T-helper 17 cell (primary cell): ENCODE measurements at places on chromosomes 2 and 18.

GRCh38 chr2:197952540-197953202 lies 148.3 kb downstream of the PLCL1 start:
- DNase-seq: no peak

- DNase-seq: no peak
These were observed 68.7 kb downstream of the STK39 start for GRCh38 chr2:168178520-168179324.

- DNase-seq: no peak
These were observed 788.1 kb downstream of the TRIB2 start for GRCh38 chr2:13504808-13505207.

GRCh38 chr2:69660637-69661036 lies 17.1 kb upstream of the AAK1 start:
- no peak for DNase-seq

DNA sequence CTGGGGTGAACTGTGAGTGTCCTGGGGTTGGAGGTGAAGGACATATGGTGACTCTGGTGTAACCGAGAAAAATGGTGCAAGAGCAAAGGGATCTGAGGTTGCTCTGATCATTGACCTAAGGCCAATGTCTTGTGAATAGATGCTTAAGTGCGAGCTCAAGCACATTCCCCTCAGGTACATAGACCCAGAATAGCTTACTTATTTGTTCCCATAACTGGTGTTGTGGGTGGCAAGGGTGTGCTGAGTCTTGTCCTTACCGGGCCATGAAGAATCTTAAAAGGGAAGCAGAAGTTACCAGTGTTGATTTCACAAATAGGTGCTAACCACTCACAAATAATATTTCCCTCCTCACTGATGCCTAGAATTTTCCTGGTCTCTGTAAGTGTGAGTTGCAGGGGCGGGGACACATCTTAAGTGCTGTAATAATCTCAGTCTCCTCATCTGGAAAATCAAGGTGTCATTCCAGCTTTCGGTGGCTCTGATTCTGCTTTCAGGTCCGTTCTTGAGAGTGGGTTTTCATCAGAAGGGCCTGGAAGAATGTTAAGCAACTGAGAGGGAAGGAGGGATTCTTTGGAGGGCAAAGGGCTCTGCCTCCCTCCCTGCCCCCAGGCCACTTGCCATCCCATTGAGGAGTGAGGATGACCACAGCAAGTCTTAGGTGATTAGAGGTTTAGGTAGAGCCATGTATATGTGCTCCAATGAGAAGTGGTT lies 54.9 kb downstream of the LIPG start:
- no peak for DNase-seq

GRCh38 chr18:43665105-43665788 lies 388.0 kb upstream of the SYT4 start:
- DNase-seq: no peak

DNA sequence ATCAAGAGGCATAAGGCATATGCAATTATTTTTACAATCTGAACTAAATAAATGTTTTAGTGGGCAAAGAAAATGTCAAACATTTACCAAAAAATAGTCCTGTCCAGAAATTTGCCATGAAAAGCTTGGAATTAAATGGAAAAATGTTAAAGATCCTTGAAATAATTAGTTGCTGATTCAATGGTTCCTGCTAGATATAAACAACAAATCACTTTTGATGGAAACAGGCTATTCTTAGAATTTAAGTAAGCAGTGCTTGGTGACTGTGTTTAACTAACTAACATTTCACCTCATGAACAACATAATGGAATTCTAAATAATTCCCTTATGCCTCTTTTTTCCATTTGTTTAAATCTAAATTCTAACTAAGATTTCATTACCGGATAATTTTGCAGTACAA lies 3.9 kb downstream of the RND3 start:
- no peak for DNase-seq

- DNase-seq: no peak
These were observed 76.0 kb downstream of the AGAP1 start for GRCh38 chr2:235569837-235570236.

GRCh38 chr2:41483226-41483625 lies 564.6 kb upstream of the PKDCC start:
- no peak for DNase-seq

- DNase-seq: no peak
These were observed 51.2 kb upstream of the HS6ST1 start for GRCh38 chr2:128369602-128370467.

- DNase-seq: no peak
These were observed 250.6 kb downstream of the CD226 start for GRCh38 chr18:69697069-69697468.

- DNase-seq: no peak
These were observed 211.0 kb upstream of the SIX2 start for GRCh38 chr2:45220227-45220626.

GRCh38 chr2:172782506-172783164 lies 47.0 kb downstream of the RAPGEF4 start:
- no peak for DNase-seq

DNA sequence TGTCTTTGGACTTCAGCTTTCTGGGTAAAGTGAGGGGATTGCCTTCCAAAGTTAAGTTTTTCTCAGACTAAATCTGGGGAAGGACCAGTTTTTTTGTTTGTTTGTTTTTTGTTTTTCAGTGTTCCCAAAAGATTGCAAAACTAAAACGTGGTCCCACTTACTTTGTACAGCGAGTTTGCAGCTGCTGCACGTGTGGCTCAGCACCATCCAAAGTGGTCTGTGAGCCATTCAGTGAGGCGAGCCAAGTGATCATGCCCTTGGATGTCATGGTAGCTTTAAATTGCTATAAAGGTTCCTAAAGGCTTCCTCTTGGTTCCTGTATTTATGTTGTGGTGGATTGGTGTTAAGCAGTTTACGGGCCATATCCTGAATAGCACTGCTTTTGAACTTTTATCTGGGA lies 23.0 kb downstream of the TET3 start:
- no peak for DNase-seq

- no peak for DNase-seq
These were observed 155.3 kb downstream of the RAD51AP2 start for GRCh38 chr2:17362956-17363355.

DNA sequence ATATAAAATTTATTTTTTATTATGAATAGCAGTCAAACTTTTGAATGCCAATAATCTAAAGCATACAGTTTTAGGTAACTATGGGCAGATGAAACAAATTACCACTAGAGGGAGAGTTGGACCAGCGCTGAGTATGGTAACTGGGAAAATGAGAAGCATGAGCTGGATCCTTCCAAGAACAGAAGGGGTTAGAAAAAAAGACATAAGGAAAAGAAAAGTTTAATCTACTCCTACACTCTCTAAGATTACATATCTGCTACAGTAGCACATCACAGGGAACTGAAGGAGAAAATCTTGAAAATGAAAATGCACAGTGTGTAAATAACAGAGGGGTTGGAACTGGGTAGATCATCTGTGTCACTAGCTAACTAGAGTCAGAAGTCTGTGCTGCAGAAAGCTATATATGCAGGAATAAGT lies 15.5 kb downstream of the REG3G start:
- DNase-seq: no peak

GRCh38 chr2:170999654-171000053 lies 70.6 kb downstream of the GORASP2 start:
- no peak for DNase-seq

- DNase-seq: no peak
These were observed 28.0 kb downstream of the LHCGR start for GRCh38 chr2:48727560-48727959.

- no peak for DNase-seq
These were observed 128.9 kb downstream of the HDAC4 start for GRCh38 chr2:239271882-239272281.

DNA sequence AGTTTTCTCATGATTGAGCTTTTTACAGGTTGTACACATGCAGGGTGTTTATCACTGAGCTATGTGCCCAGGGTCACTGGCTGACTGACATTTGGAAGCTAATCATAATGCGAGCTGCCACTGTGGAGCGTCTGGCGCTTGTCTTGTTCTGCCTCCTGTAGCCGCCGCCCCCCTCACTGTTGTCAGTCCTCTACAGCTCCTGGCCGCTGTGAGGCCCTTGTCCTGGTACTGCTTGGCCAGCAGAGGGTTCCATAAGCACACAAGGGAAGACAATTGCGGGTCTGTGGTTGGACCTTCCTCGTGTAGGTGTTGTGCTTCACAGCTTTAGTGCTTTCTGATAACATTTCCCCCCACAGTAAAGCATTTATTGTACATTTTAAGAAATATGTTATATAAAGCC lies 105.6 kb upstream of the LDLRAD4 start:
- DNase-seq: no peak

GRCh38 chr2:122651236-122651635 lies 895.8 kb downstream of the TSN start:
- DNase-seq: no peak

DNA sequence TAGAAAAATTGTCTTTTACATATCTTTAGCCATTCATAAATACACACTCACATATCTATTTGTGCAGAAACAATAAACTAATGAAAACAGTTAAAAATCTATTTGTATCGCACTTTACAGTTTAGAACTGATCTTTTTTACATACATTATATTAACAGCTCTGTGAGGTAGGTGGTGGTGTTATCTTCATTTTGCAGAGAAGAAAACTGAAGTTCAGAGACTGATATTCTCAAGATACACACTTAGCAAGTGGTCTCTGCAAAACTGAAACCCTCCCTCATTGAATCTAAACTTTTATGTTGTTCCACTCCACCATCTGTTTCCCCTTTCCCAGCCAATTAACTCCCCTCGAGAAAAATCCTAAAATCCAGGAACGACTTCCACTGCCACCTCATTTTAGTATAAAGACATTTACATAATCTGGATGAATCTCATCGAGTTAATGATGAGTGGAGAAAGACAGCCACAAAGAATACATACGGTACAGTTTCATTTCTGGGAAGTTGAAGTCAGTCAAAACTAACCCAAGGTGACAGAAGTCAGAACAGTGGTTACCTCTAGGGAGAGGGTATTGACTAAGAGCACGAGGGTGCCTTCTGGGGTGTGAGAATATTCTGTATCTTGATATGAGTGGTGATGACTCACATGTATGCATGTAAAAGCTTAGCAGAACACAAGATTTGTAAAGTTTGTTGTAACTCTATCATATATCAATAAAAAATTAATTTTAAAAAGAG lies 524.2 kb upstream of the TCF4 start:
- DNase-seq: no peak

DNA sequence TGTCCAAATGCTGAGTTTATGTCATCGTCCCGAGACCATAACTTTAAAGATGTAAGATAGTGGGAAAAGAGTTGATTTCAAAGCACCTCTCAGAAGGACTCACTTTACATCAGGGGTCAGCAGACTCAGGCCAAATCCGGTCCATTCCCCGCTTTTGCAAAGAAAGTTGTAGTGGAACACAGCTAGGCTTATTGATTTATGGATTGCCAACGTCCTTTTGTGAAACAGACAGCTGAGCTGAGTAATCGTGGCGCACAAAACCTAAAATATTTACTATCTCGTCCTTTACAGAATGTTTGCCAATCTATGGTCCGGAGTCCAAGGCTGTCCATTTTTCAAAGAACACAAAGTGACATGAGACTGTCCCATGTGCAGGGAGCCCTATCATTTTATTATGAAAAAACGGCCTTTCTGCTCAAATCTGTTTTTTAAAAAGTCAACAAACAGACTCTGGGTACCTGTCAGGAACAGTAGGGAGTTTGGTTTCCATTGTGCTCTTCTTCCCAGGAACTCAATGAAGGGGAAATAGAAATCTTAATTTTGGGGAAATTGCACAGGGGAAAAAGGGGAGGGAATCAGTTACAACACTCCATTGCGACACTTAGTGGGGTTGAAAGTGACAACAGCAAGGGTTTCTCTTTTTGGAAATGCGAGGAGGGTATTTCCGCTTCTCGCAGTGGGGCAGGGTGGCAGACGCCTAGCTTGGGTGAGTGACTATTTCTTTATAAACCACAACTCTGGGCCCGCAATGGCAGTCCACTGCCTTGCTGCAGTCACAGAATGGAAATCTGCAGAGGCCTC lies at the start of gene IL1RN:
Gene IL1RN, plus strand, starts transcription at position 754 of the 801 bp plus-strand sequence. Its CDS starts 27 bp downstream, at position 781.
- DNase-seq: no peak

DNA sequence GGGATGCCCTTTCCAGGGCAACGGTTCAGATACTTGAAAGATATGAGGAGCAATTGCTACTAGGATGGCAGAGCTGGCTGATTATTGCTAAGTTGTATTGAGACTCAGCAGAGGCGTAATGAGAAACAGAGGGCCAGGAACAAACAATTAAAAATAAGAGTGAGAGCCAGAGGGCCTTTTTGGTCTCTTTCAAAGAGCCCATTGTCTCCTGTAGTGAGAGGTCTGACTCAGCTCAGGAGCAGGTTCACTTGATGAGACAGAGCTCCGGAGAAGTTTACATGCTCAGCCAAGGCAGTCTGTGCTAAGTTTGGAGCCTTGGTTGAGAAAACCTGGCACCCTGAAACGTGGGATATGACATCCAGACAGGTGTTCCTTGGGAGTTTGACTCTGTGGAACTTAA lies 303.9 kb upstream of the DLGAP1 start:
- DNase-seq: no peak

DNA sequence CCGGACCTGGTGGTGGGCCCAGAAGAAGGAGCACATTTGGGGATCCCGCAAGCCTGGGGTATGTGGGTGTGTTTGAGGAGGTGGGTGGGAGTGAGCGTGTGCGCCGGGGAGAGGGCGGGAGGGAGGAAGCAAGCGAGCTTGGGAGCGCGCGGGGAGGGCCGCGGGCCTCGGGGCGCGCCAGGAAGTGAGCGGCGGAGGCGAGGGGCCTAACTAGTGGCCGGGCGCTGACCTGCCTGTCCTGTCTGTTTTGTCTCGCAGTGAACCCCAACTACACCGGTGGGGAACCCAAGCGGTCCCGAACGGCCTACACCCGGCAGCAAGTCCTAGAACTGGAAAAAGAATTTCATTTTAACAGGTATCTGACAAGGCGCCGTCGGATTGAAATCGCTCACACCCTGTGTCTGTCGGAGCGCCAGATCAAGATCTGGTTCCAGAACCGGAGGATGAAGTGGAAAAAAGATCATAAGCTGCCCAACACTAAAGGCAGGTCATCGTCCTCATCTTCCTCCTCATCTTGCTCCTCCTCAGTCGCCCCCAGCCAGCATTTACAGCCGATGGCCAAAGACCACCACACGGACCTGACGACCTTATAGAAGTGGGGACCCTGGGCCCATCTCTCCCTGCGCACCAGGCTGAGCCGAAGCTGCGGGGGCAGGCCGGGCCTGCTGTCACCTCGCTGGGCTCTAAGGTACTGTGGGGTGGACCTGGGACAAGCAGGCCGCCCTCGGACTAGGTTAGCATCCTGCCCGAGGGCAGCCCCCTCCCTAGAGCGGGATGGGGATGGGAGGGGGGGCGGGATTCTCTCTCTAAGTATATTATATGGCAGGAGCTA lies 1.2 kb downstream of the HOXD4 start:
- DNase-seq: no peak

GRCh38 chr2:180001726-180002125 lies 5.4 kb downstream of the CWC22 start:
- DNase-seq: no peak

DNA sequence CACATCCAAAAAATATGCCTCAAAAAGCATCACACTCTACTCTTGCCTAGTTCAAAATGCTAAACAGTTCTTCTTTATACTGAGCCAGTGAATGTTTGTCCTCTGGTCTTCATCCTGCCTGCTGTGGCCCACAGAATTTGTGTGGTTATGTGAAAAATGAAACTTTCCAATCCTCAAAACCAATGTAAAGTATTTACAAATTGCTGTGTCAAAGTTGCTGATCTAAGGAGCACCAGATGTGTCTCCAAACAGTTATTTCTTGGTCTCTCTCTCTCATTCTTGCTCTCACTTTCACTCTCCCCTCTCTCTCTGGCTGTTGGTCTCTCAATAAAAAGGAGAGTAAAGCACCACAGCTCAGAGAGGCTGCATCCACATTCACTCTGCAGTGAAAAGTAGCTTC lies 23.0 kb downstream of the EPHA4 start:
- DNase-seq: no peak
